ENCODE measurements at places on chromosomes 6 and 20. TPM values are rescaled to one million over a fixed set of nuclear protein-coding genes. Genes with fewer than 3 reads are reported as not detected.

DNA sequence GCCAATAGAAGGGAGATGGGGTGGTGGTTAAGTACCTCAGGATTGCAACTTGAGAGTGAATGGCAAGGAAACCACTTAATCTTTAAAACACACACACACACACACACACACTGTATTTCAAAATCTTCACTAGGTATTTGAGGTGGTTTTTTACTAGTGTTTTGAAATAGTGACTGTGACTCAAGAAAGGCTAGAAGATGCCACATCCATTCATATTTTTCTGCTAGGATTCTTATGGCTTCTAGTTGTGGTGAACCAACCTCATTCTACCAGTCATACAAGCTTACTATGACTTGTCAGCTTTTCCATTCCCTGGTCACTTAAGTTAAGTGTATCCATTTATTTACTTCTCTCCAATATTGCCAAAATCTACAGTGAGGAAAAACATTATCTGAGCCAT is 519.4 kb upstream of the JAG1 start:
- DNase-seq: no peak

GRCh38 chr20:62976886-62977285 is 24.4 kb downstream of the SLC17A9 start:
- DNase-seq: no peak

DNA sequence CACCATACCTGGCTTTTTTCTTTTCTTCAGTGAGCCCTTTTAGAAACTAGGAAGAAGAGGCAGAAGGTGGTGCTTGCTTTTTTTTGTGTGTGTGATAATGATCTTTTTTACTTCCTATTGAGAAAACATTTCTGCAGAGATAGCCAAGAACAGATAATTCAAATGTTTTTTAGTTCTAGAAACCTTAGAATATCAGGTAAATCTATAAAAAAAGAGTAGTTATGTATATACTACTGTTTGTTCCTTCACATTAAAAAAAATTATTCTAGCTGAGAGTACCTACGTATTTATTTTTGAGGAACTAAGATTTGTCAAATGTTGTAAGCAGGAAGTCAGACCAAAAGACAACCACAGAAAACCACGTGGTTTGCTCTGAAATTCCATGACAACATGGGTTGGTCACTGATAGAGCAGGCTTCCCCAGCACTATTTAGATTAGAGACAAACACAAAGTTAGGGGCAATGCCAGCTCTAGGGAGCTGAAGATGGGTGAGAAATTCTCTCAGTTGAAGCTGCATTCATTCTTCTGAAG is 12.8 kb downstream of the STK4 start:
- no peak for DNase-seq

GRCh38 chr6:11263291-11263775 is 30.9 kb upstream of the NEDD9 start:
- no peak for DNase-seq

DNA sequence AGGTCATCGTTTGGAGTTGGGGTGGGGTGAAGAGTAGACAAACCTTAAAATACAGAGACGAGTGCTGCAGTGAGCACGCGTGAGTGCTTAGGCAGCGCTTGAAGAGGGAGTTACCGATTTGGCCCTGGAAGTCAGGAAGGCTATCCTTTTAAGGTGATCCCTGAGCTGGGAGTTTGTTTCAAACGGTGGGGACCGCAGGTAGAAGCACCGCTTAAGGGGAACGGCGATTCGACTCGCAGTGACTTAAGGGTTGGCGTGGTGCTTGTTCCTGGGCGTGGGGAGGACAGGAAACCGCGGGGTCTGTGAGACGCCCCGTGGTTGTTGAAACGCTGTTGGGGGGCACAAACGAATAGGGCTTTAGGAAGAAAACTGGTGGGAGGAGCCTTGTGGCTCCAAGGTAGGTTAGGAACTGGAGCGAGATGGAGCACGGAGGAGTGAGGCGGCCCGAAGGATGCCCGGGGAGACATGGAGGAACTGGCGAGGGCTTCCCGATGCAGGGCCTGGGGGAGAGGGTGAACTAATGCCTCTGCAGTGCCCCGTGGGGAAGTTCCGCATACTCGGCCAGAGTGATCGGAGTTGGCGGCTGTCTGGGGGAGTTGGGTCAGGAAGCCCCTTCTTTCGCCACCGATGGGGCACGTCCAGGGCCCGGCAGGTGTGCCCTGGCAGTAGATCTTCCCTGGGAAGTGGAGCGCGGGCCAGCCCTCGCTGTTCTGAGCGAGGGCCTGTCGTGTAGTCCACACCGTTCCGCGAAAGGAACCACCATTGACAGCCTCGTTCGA is 1.3 kb upstream of the CDYL start:
- peak; percentile 24 for DNase-seq

TMEM30A gene
- 52.3 TPM for total RNA-seq

PLEKHG1 gene
- 2.1 TPM for total RNA-seq

GSTA3 gene
- not detected for total RNA-seq
